ENCODE measurements at places on chromosomes 12 and 14.

- DNase-seq = no peak
Measured at GRCh38 chr14:87996291-87996592, 3.3 kb upstream of the GALC start.

DNA sequence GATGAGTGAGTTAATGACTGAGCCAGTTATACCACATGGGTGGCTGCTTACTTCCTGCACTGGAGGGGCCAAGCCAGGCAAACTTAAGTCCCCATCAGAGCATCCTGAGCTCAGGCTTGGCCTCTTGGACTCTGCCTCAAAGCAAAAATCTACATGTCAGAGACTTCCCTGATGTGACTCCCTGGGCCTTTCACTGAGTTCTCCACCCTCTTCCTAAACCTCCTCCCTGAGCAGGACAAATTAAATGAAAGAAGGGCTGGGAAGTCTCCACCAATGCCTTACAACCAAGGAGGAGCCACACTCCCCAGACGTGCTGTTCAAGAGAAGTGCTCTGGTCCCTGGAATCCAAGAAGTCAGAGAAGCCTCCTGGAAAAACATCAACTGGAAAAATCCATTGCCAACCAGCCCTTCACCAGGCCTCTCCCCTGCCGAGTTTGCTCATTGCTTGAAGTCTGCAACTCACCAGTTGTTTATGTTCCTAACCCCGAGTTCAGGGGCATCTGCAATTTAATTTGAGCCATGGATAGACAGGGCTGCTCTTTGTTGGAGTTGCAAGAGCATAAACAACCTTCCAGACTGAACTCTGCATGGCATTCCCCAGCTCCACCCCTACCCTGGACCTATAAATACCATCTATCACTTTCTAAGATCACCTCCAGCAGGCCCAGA, 160.5 kb downstream of the ANO2 start:
- no peak for DNase-seq

DNA sequence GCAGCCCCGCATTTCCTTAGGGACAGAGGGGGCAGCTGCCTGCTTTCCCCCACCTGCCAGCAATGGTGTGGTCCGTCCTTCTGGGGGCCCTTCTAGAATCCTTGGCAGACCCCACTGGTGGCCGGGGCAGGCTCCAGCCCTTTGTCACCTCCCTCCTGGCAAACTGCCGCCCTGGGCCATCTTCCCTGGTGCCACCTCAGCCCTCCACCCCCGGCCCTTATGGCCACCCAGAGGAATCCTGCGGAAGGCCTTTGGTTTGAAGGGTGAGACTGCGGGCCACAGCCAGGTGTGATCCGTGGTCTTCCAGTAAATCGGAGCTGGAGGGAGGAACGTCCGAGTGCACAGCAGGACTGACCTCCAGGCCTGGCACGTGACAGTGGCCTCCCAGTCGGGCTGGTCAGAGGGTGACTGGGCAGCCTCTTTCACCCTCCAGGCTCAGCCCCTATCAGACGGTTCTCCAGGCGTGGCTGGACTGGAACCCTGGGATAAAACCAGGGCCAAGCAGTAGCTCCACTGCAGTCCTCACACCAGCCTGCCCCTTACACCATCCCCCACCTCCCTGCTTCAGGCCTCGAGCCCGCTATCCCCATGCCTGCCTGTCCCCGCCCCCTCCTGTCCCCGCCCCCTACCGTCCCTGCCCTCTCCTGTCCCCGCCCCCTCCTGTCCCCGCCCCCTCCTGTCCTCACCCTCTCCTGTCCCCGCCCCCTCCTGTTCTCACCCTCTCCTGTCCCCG, 12.4 kb downstream of the FBRSL1 start:
- no peak for DNase-seq

DNA sequence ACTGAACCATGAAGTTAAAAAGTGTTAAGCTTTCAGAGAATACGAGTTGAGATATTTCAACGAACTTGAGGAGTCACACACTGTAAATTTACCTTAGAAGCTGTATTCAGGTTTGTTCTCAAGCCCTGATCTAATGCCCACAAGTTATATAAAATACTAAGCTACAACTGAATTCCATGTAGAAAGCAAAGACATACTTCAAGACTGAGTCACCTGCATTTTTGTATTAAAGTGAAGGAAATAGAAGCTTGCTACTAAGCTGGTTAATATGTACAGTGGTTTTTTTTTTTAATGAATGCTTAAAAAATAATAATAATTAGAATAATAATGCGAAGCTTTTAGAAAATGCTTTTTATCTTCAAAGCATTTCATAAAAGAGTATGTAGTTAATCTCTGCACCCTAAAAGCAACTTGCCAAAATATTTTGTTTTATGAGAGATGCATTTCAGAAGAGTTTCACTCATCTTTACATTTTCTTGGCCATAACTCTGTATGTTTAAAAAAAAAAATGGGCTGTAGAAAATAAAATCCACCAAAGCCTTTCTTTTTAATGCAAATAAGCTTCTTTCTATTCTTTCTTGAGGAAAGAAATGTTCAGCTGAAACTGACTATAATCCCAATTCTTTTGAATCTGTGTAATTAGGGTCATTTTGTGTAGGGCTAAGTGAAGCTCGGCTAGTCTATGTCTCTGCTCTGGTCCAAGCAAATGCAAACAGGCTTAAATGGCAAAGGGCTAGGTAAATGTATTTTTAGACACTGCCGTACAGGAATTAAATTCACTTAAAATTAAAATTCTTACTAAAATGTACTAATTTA, 1047.5 kb upstream of the FLRT2 start:
- no peak for DNase-seq

GRCh38 chr12:32089156-32089555, 17.5 kb upstream of the BICD1 start:
- no peak for DNase-seq

- DNase-seq = no peak
Measured at GRCh38 chr14:99077076-99077843, 194.7 kb downstream of the BCL11B start.

GRCh38 chr12:66708704-66709456, 30.0 kb upstream of the GRIP1 start:
- no peak for DNase-seq

DNA sequence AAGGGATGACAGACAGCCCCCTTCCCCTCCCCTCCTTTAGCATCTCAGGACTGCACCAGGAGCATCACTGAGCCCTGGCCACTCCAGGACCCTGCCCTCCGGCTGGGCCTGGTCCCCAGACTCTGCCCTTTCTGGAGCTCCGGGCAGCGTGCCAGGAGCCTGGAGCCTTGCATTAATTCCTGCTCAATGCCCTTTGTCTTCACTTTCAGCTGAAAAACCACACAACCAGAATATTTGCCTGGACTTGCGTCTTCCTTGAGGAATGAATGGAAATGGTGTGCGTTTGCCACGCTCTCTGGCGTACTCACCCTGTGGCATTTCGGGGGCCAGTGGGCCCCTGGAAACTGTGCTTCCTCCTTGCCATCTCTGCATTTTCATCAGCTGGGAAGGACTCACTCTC, 8.5 kb upstream of the RFLNA start:
- no peak for DNase-seq

GRCh38 chr12:18923721-18924120, 185.8 kb downstream of the CAPZA3 start:
- no peak for DNase-seq

DNA sequence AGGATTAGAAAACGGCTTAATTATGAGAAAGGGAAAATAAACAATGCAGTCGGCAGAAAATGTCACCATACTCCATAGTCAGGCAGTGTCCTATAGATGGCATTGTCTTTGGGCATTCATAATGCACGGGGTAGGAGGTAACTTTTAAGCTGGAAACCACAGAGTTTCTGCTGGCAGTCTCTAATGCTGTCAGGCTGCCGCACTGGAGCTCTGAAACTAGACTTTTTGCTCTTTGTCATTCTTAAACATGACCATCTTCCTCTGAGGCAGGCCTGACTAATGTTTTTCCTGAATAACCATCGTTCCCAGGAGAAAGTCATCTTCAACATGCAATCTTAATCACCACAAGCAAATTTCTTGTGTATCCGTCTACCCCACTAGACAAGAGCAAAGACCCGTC, 108.8 kb downstream of the ETNK1 start:
- no peak for DNase-seq

- DNase-seq = no peak
Measured at GRCh38 chr12:109934026-109934425, 34.0 kb downstream of the TCHP start.

DNA sequence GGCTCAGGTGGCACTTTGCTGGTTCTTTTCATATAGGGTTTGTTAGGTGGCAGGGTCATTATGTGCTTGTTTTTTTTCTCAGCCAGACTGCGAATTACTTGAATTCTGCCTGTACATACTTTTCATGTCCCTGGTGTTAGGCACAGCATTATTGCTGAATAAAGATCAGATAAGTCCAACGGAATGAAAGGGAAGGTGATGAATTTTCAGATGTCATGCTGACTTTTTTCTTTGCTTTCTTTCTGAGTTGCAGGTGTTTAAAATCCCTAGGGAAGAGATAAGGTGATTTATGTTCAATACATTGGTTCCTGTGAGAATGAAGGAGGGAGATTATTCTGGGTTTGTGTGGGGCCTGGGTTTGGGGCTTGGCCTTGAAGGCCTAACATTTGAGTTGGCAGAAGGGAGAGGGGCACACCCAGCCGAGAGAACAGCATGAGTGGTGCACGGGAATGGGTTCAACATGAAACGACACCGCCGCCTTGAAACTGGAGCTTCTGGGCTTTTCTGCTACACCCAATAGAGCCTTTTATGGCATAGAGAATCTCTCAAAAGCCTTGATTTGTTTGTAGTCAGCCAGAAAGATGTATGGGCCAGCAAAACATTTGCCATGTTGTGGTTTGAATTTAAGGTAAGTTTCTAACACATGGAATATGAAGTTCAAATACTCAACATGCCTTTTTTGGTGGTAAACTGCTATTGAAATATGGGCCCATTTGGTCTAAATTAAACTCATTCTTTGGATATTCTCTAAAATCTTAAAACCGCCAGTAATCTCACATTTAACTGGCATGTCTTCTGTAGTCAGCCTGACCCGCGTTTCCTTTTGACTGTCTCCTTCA, 477.0 kb downstream of the PCNX1 start:
- no peak for DNase-seq

GRCh38 chr12:45342848-45343247, 127.0 kb downstream of the ANO6 start:
- no peak for DNase-seq

GRCh38 chr12:53268630-53269562, 797 bp downstream of the ESPL1 start:
- no peak for DNase-seq
